ENCODE measurements at places on chromosomes 5 and 9. TPM values are rescaled to one million over a fixed set of nuclear protein-coding genes. Genes with fewer than 3 reads are reported as not detected.

The SLC27A6 gene
- not detected for total RNA-seq

The PCDHB5 gene
- total RNA-seq: 2.4 TPM

The HTR1A gene
- not detected for total RNA-seq

The PRUNE2 gene
- 15.0 TPM for total RNA-seq

The KCNMB1 gene
- total RNA-seq: 1.0 TPM

The LCP2 gene
- 45.8 TPM for total RNA-seq

The ASS1 gene
- 302 TPM for total RNA-seq

All from subcutaneous adipose tissue (tissue), 4 donors.